ENCODE measurements at places on chromosomes 13 and 19. TPM values are rescaled to one million over a fixed set of nuclear protein-coding genes. Genes with fewer than 3 reads are reported as not detected.

DNA sequence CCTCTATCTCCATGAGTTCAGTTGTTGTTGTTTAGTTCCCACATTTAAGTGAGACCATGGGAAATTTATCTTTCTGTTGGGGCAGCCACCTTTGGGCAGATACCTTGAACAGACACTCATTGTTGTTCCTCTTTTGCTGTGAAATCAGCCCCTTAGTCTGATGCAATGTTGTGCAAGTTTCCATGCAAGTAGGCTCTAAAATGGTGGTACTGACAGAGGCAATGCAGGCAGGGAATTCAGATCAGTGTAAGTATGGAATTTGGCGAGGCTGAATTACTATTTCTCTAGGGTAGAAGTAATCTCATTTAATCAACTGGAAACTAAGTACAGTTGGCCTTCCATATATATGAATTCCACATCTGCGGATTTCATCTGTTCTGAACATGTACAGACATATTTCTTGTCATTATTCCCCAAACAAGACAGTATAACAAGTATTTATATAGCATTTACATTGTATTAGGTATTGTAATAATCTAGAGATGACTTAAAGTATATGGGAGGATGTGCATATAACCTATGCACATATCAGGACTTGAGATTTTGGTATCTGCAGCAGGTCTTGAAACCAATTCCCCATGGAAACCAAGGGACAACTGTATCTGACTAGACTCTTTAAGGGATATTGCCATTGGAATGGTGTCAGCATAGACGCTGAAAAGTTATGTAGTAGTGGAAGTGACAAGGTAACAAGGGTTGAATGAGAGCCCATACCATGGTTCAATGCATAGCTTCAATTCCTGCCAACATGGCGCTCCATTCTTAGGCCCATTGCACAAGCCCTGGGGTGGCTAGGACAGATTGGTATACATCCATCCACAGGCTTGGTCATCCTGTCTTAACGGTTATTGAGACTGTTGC, 281.5 kb upstream of the HTR2A start:
- DNase-seq: no peak

DNA sequence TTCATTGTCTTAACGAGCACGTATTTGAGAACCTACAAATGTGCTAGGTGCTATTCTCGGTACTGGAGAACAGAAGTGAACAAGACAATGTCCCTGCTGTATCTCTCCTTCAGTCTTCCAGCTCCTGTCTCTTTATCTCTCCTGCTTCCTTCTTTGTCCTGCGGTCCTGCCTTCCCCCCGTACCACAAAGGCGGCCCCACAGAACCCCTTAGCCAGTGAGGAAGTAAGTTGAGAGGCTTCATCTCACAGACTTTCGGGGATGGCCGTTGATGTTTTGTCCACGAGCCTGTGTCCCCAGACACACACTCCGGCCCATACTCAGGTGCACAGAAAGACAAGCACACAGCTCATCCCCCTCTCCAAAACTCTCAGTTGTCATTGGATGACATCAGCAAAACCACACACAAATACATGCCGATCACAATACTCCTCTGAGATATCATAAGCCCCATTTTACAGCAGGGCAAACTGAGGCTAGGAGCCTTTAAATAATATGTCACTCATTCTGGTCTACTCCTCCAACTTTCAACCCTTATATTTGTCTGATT, 507 bp upstream of the SWSAP1 start:
- no peak for DNase-seq

DNA sequence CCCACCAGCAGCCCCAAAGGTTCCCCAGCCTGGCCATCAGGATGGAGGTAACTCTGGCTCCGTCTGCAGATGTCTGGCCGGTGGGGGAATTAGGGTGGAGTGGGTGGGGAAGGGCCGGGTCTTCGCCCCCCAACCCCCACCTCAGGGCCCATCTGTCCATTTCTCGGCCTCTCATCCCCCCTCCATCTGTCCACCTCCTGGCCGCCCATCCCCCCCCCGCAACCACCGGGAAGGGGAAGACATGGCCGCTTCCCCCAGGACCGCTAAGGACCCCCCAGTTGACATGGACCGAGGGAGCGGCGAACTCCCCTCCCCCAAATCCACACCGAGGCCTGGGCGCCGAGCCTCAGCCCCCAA, 793 bp downstream of the LRFN1 start:
- no peak for DNase-seq

The HCST gene
- total RNA-seq: 1.5 TPM

The NRTN gene
- 7.5 TPM for total RNA-seq

The NOVA2 gene
- 2.4 TPM for total RNA-seq

All from endodermal cell (in vitro differentiated cells).